ENCODE measurements at places on chromosomes 3 and 15. TPM values are rescaled to one million over a fixed set of nuclear protein-coding genes. Genes with fewer than 3 reads are reported as not detected.

PEX11A gene
- polyA plus RNA-seq = 11.0 TPM

MUSTN1 gene
- 578 TPM for polyA plus RNA-seq

DNA sequence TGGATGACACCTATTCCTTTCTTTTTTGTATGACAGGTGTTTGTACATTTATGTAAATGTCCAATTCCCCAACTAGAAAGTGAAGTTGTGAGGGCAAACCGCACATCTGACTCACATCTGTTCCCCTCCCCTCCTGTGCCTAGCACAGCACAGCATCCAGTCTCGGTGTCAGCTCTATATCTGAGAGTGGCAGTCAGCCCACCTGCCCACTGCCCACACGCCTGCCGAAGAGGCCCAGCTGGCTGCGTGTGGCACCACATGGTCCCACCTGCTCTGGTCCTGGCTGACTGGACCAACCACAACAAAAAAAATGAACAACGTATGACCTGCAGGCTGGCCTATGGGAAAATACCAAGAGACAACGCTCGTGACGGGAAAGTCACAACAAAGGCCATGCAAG is 62.8 kb downstream of the XXYLT1 start:
- DNase-seq = no peak

DNA sequence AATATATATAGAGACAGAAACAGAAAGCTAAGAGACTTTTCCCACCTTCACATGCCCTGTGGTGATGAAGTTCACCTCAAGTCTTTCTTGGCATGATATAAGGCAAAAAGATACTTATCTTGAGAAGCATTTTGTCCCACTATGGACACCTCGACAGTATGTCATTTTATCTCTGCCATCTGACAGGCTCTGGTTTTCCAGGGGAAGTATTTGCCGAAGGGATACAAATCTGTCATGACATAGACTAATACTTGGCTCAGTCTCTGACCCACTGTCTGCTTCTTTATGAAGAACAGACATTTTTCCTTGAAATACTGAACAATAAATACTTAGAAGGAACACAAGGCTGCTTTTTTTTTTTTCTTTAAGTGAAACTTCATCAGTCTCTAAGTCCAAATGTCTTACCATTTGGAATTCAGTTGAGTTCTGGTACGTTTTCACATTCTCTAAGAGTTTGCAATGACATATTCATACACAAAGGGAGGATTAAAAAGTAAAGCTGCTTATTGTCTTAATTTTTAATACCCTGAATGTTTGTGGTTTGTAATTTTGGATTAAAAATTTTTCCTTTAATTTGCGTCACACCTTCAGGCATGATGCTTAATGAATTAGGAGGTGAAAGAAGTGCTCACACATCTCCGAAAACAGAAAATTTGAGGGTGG is 87.8 kb upstream of the LMOD3 start:
- DNase-seq = no peak

GRCh38 chr3:53350652-53351051 is 3.3 kb upstream of the DCP1A start:
- no peak for DNase-seq

GRCh38 chr3:191345334-191345733 is 15.0 kb upstream of the UTS2B start:
- no peak for DNase-seq

DNA sequence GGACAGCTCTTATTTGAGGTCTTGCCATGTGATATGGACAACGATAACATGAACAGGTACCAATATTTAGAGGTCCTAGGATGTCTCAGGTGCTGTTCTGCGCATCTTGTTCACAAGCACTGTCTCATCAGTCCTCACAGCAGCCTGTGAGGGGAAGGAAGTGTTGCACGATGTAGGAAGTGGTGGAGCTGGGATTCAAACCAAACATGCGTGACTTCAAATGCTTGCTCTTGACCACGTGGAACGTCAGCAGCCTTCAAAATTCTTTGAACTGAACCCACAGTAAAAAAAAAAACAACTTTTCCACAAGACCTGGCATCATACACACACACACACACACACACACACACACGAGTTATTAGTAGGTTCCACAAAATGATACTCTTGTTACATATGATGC is 153.4 kb upstream of the SMAD3 start:
- DNase-seq = no peak

DNA sequence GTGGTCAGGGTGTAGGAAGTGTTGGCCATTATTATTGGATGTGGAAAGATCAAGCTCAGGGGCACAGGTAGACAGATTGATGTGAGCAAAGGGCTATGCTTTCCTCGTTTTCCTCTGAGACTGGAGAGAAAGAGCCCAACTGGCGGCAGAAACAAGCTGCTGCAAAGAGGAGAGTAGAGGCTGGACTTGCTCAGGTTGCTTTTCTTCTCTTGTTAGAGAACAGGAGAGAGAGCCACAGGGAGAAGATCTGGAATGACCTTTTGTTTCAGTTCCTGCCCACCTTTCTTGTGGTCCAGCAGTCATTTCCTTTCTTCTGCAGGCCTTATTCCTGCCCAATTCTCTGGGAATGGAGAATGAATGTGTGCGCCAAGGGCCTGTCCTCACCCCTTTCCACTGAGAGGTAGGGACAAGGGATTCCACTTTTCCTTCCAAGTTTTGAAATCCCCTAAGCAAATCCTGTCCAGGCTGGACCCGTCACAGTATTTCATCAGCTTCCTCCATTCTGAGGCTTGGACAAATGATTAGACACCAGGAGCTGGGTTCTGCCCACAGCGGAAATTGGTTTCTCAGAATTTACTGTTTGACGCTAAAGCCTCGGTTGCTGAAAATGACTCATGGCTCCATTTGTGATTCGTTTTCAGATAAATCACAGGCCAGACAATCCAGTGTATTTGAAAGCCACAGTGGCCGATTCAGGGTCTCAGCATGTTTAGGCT is 16.1 kb downstream of the ZNF80 start:
- no peak for DNase-seq

DNA sequence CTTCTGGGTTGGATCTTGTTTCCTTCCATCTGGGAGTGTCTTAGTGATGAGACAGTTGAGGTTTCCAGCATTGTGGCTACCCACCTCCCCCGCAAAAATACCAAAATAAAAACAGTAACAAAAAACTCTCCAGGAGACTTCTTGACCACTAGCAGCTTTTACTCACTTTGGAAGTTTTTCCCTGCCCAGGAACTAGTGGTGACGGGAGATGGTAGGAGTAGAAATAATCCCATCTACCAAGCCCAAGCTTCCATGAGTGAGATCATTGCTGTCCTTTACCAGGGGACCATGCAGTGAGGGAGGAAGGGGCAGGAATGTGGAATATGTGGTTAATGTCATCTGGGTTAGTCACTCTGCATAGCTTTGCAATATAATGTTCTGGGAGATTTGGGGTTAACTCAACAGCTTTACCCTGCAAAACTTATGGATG is 187.7 kb downstream of the ITPR1 start:
- DNase-seq = no peak

Data from psoas muscle (tissue), 8 donors.